Glomerular endothelial cell (primary cell): ENCODE measurements at places on chromosomes 11 and 22. TPM values are rescaled to one million over a fixed set of nuclear protein-coding genes. Genes with fewer than 3 reads are reported as not detected.

The MS4A8 gene
- not detected in 2 replicates for total RNA-seq

The APLNR gene
- 0.10 and 0.76 TPM in 2 replicates for total RNA-seq

GRCh38 chr11:70647188-70648166 lies 249.1 kb downstream of the CTTN start:
- DNase-seq, result no peak

DNA sequence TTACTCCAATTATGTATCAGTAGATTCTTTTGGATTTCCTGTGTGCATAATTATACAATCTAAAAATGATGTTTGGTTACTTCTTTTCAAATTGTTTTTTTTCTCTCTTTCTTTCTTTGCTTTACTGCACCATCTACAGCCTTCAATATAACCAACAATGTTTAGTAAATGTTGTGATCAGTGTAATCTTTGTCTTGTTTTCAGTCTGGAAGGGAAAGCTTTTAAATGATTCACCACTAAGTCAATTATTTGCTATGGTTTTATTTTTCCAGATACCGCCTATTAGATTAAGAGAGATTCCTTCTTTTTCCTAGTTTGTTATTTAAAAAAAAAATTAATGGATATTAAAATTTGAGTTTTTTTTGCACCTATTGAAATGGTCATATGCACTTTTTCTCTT lies 29.8 kb upstream of the ABTB2 start:
- no peak for DNase-seq

- no peak for DNase-seq
These were observed 5.0 kb downstream of the MMP20 start for GRCh38 chr11:102620179-102620578.

- DNase-seq, result no peak
These were observed 587.0 kb downstream of the DLG2 start for GRCh38 chr11:85040166-85040565.

DNA sequence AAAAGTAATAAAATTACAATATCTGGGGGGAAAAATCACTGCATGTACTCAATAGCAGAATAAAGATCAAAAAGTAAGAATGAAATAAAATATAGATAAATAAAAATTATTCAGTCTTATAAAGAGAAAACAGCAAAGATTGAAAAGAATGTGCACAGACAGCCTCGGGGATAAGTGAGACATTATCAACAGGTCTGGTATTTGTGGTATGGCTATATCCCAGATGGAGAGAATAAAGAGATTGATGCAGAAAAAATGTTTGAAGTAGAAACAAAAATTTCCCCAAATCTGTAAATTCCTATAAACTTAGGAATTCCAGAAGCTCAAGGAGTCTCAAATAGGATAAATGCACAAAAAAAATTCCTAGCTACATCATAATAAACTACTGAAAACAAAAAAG lies 74.5 kb upstream of the LUZP2 start:
- DNase-seq, result no peak

- DNase-seq, result no peak
These were observed 245.4 kb downstream of the GRIK4 start for GRCh38 chr11:120756931-120757330.
